ENCODE measurements at places on chromosomes 4 and X.

GRCh38 chrX:68945081-68945602 is 116.3 kb downstream of the EFNB1 start:
- no peak for DNase-seq

DNA sequence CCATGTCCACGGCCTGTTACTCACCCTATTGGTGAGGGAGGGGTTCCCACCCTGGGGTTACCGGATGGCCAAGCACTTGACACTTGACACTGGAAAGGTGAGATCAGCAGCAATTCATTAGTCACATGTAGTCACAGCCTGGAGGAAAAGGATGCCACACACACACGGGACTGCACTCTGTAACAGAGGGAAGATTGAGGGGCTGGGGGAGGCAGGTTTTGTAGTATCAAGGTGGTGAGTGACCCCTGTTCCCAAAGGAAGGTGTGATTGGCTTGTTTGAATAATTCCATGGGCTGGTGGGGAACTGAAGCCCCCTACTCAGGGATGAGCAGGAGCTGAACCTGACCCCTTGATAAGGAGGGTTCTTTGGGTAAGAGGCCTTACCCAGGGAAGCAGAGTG is 96.0 kb upstream of the HELT start:
- no peak for DNase-seq

DNA sequence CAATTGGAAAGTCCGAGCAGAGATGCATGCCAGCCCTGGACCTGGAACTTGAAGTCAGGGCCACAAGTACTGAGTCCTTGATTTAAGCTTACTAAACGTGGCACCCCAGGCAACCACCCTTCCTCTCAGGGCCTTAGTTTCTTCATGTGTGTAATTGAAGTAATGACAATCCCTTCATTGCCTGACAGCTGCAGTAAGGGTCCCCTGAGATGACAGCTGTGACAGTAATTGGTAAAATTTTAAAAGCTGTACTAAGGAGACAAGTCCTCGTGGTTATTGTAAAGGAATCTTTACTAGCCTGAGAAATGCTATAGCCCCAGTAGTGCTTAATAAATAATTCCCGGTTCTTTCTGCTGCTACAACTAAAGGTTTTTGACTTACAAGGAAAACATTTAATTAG is 175.1 kb upstream of the RADX start:
- DNase-seq = no peak

DNA sequence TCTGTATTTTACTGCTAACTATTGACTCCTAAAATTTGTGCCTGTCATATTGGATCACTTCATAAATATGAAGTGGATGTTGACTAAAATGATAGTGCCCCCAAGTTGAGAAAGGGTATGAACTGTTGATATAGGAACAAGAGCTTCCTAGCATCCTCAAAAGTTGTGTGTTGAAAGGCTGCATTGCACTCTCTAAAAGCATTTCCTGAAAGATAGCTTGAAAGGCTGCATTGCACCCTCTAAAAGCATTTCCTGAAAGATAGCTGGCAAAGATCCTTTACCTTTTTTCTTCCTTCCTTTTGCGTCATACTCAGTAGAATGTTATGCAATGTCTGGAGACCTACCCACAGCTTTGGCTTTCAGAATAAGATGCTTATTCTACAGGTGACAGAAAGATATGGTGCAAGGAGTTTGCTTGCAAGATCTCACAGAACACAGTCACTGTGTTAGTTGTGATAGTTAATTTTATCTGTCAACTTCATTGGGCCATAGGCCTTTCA is 274.6 kb upstream of the GALNTL6 start:
- no peak for DNase-seq

GRCh38 chr4:48243887-48244286 is 25.8 kb downstream of the TEC start:
- no peak for DNase-seq

Measured in activated CD4-positive, alpha-beta T cell treated with anti-CD3 and anti-CD28 coated beads for 24 hours (primary cell).